IPS DF 19.7 (cell line): ENCODE measurements at places on chromosomes 7 and 10.

- no peak for DNase-seq
Measured at GRCh38 chr10:71920540-71921323, 43.5 kb upstream of the CHST3 start.

- DNase-seq, result no peak
Measured at GRCh38 chr10:24503461-24504320, 220.0 kb downstream of the ARHGAP21 start.

DNA sequence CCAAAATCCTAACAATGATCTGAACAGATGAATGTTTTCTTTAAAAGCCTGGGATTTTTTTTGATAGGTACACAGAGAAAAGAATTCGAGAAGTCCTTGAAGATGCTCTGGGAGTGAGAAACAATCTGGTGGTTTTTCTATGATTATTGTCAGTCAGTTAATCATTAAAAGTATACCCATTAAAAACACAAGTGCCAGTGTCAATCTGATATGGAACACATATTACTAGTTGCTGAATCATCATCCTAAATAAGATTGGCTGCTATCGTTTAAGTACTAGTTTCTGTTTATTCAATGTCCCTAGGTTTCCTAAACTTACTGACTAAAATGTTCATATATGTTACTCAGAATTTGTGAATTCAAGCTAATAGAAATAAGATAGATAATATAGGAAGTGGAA is 16.1 kb downstream of the COL28A1 start:
- no peak for DNase-seq

DNA sequence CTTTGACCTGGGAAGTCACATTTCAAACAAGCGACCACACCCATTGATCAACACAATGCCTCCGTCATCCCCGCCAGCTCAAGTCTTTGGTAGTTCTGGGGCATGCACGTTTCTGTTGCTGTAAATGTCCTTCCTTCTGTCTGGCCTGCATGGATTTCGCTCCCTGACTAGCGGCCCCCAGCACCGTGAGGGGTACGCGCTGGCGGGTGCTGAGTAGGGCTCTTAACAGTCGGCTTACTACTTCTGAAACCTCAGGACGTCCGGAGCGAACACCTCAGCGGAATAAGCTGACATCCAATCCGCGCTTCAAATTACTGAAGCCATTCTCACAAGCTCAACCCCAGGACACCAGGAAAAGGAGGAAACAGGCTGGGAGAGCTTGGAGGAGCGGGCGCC is 505 bp downstream of the NUDCD3 start:
- DNase-seq, result no peak

DNA sequence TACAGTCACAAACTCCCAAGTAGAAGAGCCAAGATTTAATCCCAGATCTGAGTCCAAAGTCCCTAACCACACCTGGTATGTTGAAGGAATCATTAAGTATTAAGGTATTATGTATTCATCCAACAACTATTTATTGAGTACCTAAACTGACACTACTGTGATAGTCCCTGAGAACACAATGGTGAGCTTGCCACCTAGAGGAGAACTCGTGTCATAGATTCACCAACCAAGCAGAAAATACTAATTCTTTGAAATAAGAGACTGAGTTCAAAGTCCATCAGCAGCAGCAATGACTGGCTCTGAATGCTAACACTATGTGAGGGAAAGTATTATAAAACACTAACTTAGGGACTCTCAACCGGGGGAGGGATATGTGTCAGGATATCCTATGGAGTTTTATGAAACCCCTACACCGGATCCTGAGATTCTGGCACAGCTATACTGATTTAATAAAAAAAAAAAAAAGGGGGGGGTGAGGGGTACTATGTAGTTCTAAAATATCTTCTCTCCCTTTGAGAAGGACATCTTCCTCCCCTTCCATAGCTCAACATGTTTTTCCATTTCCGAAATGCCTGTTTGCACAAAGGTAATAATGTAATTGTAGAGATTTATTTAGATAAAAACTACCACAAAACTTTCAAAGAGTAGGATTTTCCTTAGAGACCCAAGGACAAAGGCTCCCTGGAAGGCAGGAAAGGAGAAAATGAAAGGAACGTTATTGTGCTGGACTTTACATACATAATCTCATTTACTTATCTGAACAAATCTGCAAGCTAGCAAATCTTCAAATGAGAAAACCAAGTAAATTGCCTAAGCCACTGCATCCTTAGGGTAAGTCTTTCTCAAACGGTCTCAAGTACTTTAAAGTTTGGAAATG is 1.6 kb downstream of the NCOA4 start:
- no peak for DNase-seq

GRCh38 chr7:83072576-83073517 is 89.8 kb downstream of the PCLO start:
- no peak for DNase-seq
